HepG2 (cell line): ENCODE measurements at places on chromosomes 6 and 20.

DNA sequence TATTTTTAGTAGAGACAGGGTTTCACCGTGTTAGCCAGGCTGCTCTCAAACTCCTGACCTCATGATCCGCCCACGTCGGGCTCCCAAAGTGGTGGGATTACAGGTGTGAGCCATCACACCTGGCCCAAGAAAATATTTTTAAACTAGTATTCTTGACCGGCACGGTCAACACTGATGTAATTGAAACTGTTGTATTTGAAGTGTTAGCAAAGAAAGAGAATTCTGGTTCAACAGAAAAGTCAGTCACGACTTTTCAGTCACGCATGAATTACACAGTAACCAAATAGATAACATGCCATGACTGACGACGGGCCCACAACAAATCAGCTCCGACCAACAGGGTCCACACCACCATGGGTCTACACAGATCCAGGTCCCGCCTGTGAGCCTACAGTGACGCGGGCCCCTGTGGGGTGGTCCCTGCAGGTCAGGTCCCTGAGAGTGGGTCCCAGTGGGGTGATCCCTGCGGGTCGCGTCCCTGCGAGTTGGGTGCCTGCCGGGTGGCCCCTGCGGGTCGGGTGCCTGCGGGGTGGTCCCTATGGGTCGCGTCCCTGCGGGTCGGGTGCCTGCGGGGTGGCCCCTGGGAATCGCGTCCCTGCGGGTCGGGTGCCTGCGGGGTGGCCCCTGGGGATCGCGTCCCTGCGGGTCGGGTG, 1.0 kb downstream of the GMEB2 start:
- DNase-seq, result peak; percentile 57

GRCh38 chr6:16244869-16245451, 6.6 kb downstream of the GMPR start:
- DNase-seq, result no peak

GRCh38 chr6:78465059-78465634, 402.2 kb upstream of the IRAK1BP1 start:
- DNase-seq, result no peak

DNA sequence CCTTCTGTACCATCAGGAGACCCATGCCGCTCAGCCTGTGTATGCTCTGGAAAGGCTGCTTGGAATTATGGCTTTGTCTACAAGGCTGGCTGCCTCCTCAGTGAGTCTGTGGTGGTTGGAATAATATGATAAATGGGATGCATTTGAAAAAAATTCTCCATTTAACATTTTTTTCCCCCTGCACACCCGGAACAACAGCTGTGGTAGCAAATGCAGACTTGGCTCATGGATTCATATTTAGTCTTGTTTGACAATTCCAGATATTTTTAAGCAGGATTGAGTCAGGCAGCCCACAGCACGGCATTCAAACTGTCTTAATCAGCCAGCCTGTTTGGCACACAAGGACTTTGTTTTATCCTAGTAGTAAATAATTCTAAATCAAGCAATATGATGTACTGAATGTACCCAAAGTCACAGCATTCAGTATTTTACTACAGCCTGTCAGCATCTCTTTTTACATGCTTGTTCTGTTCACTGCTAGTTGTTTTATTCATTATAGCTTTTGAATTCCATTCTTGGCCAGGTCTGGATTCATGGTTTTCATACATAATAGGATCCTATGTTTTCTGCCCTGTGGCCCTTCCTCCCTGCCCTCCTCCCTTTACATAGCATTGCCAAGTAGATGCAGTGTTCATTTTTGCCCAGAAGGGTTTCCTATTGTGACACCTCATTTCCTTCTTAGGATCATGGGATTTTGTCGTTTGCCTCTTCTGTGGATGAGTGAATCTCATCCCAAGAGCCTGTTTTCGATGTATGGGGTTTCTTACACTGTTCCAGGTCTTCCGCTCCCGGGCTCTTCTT, 68.1 kb downstream of the LRRC1 start:
- no peak for DNase-seq

DNA sequence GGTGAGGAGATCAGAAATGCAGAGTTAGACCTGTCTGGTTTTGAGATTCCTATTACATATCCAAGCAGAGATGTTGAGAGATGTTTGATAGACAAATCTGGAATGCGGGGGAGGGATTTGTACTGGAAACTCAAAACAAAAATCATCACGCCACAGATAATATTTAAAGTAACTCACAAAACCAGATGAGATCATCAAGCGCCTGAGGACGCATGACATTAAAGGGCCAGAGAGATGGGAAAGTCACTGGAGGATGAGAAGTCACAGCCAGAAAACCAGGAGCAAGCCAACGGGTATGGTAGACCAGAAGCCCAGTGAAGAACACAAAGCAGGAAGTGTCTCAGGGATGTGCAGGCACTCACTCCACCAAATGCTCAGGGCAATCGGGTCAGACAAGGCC, 87.7 kb downstream of the DLL1 start:
- no peak for DNase-seq

- no peak for DNase-seq
These were observed 13.0 kb downstream of the TMEM181 start for GRCh38 chr6:158572653-158573541.
